ENCODE measurements at places on chromosomes 7 and 10.

DNA sequence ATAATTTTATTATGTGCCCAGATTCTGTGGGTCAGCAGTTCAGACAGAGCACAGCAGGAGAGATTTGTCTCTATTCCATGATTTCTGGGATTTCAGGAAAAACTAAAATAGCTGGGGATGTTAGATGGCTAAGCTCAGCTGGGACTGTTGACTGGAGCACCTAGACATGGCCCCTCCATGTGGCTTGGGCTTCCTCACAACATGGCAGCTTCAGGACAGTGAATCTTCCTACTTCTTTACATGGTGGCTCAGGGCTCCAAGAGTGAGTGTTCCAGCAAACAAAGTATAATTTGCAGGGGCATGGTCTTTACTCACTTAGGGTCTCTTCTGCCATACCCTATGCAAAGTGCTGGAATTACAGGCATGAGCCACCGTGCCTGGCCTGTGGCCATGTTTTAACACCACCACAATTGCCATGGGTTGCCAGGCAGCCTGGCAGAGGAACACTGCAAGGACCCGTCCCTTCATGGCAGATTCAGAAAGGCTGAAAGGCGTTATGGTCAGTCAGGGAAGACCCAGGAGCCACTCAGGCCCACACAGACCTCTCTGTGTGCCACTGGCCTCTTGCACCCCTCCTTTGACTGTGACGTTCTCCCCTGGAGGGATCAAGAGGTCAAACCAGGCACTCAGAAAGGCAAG, 50.8 kb upstream of the ZMIZ1 start:
- no peak for DNase-seq

GRCh38 chr10:72355214-72355555, 466 bp upstream of the DNAJB12 start:
- no peak for DNase-seq

- DNase-seq = no peak
Observed at GRCh38 chr7:158348446-158348845, 239.2 kb downstream of the PTPRN2 start.

GRCh38 chr7:71735961-71736556, 604.1 kb downstream of the GALNT17 start:
- DNase-seq = peak; percentile 69

DNA sequence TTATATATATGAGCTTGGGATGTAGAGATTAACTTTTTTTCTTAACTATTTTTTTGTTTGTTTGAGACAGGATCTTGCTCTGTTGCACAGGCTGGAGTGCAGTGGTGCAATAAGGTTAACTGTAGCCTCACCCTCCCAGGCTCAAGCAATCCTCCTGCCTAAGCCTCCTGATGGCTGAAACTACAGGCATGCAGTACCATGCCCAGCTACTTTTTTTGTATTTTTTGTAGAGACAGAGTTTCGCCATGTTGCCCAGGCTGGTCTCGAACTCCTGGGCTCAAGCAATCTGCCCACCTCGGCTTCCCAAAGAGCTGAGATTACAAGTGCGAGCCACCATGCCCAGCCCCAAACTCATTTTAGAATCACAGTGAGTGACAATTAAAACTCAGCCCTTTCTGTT, 105.2 kb downstream of the CUBN start:
- DNase-seq = no peak

- no peak for DNase-seq
Observed at GRCh38 chr7:54972733-54973294, 46.0 kb upstream of the EGFR start.

DNA sequence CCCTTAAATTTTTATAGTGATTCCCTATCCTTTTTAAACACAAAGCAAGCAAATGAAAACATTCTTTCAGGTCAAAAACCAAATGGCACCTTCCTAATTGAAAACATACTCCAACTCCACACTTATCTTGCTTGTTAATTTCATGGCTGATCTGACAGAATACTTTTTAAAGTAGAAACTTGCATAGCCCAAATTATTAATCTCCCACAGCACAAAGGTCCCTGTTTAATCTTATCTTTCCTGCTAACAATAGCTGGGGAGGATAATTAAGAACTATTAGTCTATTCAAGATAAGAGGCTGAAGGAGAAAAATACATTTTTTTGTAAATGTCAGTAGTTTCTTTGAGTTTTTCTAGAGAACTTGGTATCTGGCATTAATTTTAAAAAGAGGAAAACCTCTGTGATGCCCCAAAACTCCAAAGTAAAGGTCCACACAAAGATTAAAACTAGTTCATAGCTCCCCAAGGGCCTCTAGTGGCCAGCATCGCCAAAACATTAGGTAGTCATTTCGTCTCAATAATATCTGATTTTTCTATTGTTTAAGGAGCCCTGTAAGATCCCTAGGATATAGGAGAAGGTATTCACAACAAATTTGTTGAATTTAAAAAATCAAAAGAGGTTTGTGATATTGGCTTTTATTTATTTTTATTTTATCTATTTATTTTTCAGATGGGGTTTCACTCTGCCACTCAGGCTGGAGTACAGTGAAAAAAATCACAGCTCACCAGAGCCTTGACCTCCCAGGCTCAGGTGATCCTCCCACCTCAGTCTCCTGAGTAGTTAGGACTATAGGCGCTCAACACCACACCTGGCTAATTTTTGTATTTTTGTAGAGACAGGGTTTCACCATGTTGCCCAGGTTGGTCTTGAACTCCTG, 14.7 kb downstream of the CDNF start:
- no peak for DNase-seq

- DNase-seq = no peak
Observed at GRCh38 chr10:24843256-24843655, 109.2 kb downstream of the PRTFDC1 start.

GRCh38 chr7:113071465-113071864, 15.2 kb downstream of the GPR85 start:
- no peak for DNase-seq

- no peak for DNase-seq
Observed at GRCh38 chr10:11548768-11549099, 62.7 kb downstream of the USP6NL start.

- no peak for DNase-seq
Observed at GRCh38 chr7:55518836-55519235, 53.5 kb downstream of the VOPP1 start.

DNA sequence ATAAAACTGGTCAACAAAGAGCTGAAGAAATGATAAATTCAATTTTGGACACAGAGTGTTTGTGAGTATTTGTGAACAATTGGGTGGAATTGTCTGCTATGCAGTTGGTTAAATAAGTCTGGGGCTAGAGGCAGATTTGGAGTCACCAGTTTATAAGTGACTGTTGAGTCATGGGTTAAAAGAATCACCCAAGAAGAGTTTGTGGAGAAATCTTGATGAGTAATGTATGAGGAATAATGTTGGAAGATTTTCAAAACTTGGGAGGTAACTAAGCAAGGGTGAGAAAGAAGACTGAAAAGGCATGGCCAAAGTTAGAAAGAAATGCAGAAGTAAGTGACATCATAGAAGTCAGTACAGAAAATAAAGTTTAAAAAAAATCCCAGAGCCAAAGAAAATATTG, 750.7 kb downstream of the MAGI2 start:
- no peak for DNase-seq

DNA sequence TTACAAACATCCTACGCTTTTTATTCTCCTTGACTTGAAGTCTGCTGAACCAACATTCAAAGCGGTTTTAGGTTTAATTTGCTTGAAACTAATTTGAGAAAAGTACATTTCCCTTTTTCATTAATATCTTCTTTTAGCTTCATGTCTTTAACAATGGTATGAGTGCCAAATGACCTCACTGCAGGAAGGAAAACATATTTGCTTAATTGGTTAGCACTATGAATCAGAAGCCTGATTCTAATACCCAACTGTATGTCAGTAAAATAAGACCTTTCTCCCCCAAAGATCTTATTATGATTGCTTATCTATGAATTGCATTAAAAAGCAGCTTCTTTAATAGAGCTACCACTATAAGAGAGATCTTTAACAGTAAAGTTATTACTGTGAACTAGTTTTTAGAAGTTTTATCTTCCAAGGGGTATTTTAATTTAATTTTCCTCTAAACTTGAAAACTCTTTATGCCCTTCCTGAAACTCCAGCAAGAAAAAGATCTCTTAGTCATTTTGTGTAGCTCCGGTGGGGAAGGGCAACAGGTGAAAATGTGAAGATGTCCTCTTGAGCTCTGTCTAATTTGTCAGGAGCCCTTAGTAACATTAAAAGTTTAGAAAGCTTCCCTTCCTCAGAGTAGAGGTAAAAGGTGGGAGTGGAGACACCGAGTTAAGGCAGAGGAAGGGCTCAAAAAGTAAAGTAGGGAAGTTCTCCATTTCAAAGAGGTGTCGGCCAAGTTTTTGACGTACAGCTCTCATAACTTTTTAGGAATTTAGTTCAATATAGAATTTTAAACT, 6.1 kb downstream of the COL1A2 start:
- DNase-seq = no peak

DNA sequence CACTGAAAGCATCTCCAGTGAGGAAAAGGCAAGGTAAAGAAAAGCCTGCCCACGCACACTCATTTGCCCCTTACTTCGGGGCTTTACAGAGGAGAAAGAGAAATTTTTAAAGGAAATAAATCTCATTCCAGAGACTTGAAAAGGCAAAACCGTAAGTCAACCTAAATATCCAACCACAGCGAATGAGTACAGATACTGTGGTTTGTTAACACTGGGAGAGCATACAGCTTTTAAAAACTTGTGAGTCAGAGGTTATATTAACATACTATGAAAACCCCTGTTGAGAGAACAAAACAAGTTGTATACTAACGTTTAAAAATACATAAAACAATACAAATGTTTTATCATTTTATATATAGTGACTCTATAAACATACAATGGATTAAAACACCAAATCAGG, 28.6 kb upstream of the ST7 start:
- no peak for DNase-seq

GRCh38 chr7:70178787-70179186, 580.5 kb downstream of the AUTS2 start:
- DNase-seq = no peak

DNA sequence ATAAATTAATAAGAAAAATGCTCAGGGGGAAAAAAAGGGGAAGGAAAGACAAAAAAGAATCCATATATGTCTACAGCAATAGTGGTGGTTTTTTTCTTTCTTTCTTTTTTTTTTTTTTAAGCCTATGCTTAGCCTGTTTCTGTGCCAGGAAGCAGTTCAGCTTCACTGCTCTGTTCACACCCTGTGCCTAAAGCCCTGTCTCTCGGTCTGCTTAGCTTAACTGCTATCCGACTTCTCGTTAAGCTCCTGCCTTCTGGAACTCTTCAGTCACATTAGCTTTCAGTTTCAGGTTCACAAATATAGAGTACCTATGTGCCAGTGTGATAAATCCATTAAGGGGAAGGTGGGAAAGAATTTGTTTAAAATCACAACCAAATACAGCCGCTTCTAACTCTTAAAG, 26.5 kb upstream of the NRG3 start:
- DNase-seq = no peak

DNA sequence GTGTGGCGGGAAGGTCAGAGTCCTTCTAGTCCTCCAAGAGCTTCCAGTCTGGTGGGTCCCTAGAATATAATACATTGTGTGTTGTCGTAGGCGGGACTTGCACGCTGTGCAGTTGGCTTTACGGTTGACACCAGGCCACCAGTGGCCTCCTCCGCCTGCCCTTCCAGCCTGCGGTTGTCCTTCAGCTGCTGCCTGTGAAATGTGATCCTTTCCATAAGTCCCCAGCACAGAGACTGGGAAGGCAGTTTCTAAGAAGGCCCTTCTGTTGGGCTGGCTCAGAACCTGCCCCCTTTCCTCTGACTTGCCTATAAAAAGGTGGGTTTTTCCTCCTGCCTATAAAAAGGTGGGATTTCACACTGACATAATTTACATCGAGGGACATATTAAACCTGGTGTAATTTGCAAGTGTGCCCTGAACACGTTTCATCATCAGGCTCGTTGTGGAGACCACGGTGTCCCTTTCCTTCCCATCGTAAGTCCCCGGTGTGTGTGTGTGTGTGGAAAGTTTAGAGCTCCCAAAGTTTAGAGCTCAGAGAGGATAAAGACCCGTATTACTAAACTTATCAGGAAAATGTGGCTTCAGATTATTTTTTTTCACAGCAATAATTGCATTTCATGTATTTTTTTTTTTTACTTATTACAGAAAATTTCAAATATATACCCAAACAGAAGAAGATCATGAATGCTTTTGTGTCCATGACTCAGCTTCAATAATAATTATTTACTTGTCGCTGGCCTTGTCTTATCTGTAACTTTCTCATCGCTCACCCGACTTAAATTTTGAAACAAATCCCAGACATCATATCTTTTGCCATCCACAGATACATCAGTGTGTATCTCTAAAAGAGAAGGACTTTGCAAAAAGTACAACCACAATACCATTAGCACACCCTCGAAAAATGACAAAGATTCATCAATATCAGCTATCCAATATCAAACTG, 45.1 kb downstream of the CUX1 start:
- no peak for DNase-seq

- no peak for DNase-seq
Observed at GRCh38 chr10:621981-622740, 67.3 kb downstream of the DIP2C start.

DNA sequence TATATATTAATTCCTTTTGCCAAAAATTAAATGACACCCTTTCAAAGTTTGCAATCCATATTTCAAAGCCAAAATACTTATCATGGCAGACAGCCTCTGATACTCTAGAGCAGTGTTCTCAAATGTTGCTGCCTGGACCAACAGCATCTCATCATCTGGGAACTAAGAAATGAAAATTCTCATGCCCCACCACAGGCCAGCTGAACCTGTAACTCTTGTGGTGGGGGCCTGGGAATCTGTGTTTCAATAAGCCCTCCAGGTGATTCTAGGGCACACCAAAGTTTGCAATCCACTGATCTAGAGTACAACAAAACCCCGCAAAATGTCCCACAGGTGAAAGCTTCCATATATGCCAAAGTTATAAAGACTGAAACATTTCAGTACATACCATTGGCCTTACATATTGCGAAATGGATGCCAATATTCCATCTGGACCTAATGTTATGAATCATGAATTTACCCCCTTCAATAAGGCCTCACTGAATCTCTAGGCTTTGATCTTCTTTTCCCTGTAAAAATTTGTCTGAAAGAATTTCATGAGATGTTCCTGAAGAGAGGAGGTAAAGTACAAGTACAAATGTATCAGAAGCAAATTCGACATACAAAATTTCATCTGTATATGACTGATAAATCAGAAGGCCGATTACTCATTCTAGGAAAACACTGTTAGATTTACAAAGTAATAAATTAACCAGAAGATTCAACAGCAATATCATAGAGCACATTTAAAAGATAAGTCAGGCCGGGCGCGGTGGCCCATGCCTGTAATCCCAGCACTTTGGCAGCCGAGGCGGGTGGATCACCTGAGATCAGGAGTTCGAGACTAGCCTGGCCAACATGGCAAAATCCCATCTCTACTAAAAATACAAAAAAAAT, 25.3 kb upstream of the EPC1 start:
- DNase-seq = no peak

DNA sequence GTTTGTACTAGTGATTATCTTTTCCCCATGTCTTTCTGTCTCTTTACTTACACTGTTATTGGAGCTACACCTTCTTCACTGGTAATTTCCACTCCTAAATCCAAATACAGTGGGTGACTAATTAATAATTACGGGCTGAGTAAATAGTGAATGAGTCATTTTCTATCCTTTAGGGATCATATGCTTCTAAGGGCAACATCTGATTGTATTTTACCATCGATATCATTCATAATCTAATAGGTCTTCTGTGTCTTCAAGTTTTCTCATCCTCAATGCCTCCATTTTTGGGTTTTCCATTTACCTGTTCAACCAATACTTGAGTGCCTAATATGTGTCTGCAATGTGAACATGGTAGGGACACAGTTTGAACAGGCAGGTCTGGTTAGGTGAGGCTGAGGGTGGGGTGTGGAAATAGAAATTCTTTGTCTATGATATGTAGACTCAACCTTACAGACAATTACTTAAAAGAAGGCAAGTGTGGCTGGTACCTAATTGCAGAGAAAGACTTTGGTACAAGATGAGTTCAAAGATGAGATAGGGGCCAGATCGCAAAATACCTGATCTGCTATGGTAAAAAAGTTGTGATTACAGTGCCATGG, 5.9 kb upstream of the DHX32 start:
- no peak for DNase-seq
